Upper lobe of right lung (tissue), 1 donor: ENCODE measurements at places on chromosomes 1 and 21. TPM values are rescaled to one million over a fixed set of nuclear protein-coding genes. Genes with fewer than 3 reads are reported as not detected.

ASTN1 gene
- total RNA-seq = 0.20 TPM

DNA sequence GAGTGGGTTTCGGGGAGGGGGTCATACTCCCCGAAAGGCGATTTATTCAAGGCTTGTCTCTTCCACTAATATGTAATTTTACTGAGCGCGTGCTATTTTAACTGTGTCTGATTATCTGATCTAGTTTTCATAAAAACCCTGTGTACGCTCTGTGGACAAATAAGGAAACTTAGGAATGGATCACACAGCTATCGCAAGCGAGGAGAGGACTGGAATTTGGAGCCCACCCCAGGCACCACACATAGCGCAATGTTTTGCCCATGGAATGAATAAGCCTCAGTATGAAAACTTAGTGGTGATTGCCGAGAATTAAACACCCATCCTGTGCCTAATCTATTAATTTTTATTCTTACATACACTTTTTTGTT is 9.8 kb upstream of the RAB42 start:
- H3K27me3 ChIP-seq = no peaks in the 10 kb centered on the region
- H3K36me3 ChIP-seq = peaks cover 37% of the 10 kb centered on the region
- peak overlapping the region; percentile 97 for H3K4me3 ChIP-seq
- peaks cover 23% of the 10 kb centered on the region for H3K4me1 ChIP-seq
- no peak for DNase-seq
- peak overlapping the region; percentile 91 for H3K27ac ChIP-seq

- H3K27me3 ChIP-seq = peaks cover 4% of the 10 kb centered on the region
- H3K4me3 ChIP-seq = no peak overlapping the region
- no peak for DNase-seq
- no peaks in the 10 kb centered on the region for H3K36me3 ChIP-seq
- no peak overlapping the region for H3K27ac ChIP-seq
Observed at GRCh38 chr21:39353295-39353694, 4.4 kb upstream of the HMGN1 start.

GRCh38 chr1:231695439-231696255 is 69.1 kb downstream of the DISC1 start:
- no peak for DNase-seq
- no peaks in the 10 kb centered on the region for H3K36me3 ChIP-seq
- no peaks in the 10 kb centered on the region for H3K27me3 ChIP-seq
- H3K4me1 ChIP-seq = peaks cover 9% of the 10 kb centered on the region
- no peak overlapping the region for H3K27ac ChIP-seq

- H3K27ac ChIP-seq = no peak overlapping the region
- H3K27me3 ChIP-seq = peaks cover 93% of the 10 kb centered on the region
- no peaks in the 10 kb centered on the region for H3K36me3 ChIP-seq
- no peak overlapping the region for H3K4me3 ChIP-seq
- peaks cover 34% of the 10 kb centered on the region for H3K4me1 ChIP-seq
Observed at GRCh38 chr1:6423321-6423999, 1.1 kb upstream of the ESPN start.
